ENCODE measurements at places on chromosomes 16 and 17.

DNA sequence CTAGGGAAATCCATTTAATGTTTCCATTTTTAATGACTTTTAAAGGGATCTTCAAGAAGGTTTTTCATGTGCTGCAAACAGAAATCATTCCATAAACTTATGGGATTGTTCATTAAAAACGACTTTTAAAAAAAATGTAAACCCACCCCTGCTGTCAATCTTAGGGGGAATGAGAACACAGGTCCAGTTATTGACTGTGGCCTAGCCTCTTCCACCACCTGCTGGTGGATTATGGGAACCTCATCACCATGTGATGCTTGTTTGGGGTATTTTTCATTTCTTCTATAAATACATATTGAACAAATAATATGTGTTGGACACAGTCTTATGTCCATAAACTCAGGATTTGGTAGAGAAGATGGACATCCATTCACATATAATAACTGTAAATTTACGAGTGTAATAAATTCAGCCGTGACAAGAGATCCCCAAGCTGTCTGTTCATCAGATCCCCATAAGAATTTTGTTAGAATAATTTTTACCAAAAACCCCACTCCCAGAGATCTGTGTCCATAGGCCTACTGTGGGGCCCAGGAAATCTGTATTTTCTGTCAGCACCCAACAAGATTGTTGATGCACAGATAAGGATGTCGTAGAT, 42.0 kb upstream of the TMC5 start:
- peak; percentile 57 for DNase-seq

GRCh38 chr16:66291833-66292232, 74.7 kb upstream of the CDH5 start:
- no peak for DNase-seq

GRCh38 chr16:88538366-88539060, 31.7 kb upstream of the ZC3H18 start:
- DNase-seq = no peak

GRCh38 chr17:65029605-65030336, 26.8 kb downstream of the GNA13 start:
- DNase-seq = no peak

DNA sequence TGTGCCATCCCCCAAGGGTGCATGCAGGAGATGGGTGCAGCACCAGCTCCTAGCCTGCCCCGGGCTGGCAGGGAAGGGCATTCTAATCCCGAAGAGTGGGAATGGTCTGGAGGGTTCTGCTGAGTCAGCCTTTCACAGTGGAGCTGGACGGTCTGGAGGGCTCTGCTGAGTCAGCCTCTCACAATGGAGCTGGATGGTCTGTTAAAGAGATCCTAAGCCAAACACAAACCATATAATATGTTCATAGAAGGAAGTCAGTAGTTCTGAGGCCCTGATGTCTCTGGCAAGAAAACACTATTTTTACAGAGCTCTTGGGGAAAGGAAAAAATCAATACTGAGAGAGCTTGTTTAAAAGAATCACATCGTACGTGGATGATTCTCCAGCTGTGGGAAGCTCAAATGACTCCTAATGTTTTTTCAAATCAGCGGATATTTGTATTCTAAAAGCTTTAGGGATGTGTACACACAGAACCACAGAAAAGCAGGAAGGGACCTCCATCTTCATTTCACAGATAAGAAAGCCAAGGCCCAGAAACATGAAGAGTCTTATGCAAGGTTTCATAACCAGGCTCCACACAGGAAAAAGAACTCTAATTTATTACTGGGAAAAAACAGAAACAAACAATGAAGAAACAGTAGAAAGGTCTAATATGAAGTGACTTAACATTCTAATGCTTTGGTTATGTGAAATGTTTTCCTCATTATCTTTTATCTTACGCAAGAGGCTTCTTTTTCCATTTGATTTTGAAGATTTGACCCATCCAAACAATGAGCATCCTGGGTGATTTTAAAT, 176.3 kb downstream of the VPS53 start:
- DNase-seq = peak; percentile 34

DNA sequence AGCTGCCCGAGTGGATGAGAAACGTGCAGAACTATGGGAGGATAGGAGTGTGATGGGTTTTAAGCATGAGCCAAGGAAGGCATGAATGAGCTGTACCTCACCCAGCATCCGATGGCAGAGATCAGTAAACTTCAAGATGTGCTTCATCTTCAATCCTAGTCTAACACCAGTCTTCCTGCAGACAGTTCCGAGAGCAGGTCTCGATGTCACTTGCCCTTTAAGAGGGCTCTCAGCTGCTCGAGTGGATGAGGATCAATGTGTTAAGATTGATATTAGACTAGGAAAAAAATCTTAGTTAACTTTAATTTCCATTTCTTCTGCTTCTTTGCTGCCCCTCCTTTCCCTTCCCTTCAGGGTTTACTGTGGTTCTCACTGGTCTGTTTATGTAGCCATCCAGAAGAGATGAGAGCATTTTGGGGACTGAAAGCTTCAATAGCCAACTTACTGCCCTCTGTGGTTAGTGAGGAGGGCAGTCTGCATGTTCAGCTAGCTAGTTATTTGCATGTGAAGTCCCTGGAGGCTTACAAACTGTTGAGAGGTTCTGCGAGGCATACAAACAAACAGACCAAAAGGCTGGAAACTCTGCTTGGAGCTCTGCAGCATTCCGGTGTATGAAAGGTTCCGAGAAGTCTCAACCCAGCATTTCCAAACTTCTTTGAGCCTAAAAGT, 15.3 kb downstream of the KLHL36 start:
- no peak for DNase-seq

- no peak for DNase-seq
Observed at GRCh38 chr16:7313170-7313569, 19.5 kb upstream of the RBFOX1 start.

DNA sequence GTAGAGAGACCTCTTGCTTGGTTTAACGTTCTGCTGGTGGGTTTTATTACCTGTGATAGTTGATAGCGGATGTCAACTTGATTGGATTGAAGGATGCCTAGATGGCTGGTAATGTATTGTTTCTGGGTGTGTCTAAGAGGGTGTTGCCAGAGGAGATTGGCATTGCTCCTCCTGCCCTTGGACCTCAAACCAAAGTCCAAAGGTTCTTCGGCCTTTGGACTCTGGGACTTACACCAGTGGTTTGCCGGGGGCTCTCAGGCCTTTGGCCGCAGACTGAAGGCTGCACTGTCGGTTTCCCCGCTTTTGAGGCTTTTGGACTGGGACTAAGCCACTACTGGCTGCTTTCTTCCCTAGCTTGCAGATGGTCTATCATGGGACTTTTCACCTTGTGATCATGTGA, 17.5 kb upstream of the TNRC6C start:
- DNase-seq = no peak

DNA sequence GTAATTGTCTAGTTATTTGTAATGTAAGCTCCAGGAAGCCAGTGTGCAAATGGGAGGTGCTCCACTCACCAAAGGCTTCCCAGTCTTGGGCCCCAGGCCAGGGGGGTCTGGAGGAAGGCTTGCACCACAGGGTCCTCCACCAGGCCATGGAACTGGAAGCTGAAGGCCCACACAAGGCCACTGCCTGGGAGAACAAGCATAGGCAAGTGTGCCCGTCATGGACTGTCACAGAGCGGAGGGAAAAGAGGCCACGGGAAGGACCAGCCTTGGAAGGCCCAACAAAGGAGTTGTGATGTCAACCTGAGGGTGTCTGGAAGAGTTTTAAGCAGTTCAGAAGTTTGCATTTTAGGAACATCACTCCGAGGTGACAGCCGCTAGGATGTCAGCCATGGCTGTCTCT, 3.0 kb upstream of the SRRM2 start:
- DNase-seq = no peak

GRCh38 chr16:86073763-86074493, 175.0 kb downstream of the IRF8 start:
- no peak for DNase-seq

DNA sequence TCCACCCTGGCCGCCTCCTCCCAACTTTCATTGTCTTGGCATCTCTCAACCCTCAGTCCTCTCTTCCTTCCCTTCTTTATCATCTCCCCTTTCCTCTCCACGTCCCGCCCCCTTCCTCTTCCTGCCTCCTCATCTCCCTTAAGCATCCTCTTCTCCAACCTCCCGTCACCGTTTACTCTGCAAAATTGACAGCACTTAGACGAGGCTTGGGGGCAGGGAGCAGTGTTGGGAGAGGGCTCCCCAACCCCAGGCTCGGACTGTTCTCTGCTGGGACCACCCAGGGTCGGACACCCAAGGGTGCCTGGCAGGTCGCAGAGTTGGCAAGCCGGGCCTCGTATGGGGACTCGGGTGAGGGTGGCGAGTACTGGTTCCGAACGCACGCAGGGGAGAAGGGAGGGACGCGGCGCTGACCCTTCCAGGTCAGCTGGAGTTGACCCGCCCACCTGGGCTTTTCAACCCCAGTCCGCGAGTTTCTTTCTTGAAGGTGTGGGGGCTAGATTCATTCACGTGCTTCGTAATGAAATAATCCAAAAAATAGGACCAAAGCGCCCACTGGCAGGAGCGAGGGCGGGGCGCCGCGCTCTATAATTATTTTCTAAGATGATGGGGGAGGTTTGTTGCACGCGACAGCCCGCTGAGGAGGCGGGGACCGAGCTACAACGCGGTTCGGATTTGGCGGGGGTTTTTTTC, 775 bp upstream of the PAGR1 start:
- no peak for DNase-seq

DNA sequence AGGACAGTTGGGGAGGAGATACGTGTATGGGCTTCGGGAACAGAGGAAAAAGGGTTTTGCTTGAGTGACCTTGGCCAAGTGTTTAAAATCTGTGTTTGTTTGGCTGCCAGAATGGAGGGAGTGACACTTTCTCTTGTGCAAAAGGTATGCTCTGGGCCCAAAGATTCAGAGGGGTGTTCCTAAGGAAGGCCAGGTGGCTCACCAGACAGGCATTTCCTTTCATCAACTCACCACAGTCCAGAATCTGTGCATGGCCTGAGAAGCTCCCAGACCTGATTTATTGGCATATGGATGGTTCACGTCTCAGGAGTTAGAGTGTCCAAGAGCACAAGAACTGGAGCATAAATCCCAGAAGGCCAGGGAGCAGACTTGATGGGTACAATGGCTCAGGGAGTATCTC, 53.4 kb upstream of the NLK start:
- no peak for DNase-seq

- no peak for DNase-seq
Observed at GRCh38 chr16:22672830-22673210, 141.1 kb upstream of the HS3ST2 start.

- peak; percentile 27 for DNase-seq
Observed at GRCh38 chr16:21194771-21195301, 16.5 kb downstream of the ZP2 start.

GRCh38 chr17:5705081-5705875, 121.0 kb upstream of the NLRP1 start:
- no peak for DNase-seq

GRCh38 chr17:64343833-64344637, 46.6 kb downstream of the PECAM1 start:
- peak; percentile 34 for DNase-seq

DNA sequence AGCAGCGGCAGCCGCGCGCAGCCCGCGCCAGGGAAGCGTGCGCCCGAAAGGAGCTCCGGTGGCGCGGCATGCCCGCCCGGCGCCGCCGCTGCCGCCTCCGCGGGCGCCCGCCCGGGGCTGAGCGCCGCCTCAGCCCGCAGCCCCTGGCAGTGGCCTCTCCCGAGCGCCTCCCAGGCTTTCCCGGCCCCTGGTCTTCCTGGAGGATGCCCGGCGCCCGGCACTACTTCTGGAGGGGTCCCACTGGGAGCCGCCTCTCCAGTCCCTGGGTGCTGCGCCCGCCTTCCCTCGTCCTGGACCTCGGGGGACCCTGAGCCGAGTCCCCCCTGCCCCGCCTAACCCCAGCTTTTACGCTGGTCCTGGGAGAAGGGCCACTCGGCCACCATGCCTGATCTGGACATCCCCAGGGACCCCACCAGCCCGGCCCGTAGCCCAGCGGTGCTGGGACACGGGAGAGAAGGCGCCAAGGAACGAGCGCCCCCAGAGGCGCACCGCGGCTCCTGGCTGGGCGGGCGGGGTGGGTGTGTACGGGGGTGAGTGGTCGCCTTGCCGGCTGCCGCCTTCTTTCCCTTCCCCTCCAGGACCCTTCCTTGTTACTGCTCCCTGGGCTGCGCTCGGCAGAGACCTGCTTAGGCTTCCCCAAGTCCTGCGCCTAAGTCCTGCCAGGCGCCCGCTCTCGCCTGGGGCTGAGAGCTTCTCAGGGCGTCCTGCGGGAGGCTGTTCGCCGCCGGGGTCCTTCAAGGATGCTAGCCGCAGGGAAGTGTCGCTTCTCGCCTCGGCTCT, 704 bp downstream of the ASIC2 start:
- DNase-seq = peak; percentile 8

DNA sequence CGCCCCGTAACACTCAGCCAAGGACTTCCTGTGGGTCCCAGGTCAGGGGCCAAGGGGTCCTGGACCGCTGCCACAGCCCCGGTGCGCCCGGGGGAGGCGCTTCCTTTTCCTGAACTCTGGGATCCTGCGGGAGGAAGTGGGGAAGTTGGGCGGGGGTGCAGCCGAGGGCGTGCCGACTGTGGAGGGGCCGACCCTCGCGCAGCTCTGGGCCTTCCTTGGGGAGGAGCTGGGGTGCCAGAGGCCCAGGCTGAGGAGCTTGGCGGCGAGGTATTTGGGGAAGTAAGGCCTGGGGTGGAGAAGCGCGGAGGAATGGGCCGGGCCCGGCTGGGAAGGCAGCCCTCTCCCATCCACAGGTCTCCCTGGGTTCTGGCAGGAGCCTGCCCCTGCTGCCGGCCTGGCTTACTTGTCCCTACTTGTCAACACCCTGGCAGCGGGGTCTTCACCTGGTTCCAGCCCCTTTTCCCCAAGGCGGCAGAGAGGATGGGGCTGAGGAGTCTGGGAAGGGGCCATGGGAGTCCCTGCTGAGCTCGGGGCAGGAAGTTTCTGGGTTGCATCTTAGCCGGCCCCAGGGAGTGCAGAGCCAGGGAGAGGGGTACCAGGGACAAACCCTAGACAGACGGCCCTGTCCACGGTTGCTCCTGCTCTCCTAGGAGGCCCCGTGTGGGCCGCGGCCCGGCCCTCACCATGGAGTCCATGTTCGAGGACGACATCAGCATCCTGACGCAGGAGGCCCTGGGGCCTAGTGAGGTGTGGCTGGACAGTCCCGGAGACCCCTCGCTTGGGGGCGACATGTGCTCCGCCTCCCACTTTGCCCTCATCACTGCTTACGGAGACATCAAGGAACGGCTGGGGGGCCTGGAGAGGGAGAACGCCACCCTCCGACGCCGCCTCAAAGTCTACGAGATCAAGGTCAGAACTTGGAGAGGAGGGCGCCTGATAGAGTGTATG, 1.7 kb downstream of the TBKBP1 start:
- no peak for DNase-seq

DNA sequence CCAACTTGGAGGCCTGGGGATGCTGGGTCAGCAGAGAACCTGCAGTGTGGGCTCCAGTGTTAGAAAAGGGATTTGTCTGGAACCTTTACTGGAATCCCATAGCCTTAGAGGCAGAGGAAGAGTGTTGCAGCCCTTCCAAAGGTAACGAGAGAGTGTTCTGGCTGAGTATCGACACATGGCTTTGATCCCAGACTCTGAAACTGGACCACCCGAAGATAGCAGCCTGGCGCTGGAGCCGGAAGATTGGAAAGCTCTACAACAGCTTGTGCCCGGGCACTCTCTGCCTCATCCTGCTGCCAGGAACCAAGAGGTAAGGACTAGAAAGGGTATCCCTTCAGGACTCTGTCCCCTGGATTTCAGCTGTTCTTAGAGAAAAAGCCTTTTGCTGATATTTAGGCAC, 39.7 kb downstream of the REXO5 start:
- no peak for DNase-seq

Data from astrocyte of the spinal cord (primary cell).